Activated CD4-positive, alpha-beta memory T cell treated with anti-CD3 and anti-CD28 coated beads for 36 hours (primary cell): ENCODE measurements at places on chromosomes 7 and 10.

DNA sequence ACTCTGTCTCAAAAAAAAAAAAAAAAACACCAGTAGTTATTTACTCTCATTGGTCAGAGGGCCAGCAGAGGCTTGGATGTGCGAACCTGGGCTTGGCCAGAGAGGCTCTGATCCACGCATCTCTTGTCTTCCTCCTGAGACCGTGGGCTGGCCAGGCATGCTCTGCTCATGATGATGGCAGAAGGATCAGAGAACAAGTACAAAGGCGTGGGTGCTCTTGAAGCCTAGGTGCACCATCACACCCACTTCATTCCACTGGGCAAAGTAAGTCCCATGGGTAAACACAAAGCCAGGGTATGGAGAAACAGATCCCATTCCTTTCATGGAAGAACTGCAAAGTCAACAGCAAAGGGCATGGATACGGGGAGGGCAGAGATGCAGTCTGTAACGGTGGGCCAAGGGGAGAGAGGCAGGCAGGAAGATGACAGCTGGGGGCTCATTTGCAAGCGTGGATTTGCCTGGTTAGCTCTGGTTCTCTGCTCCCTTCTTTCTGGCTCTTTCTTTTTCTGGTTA lies 128.2 kb upstream of the SDK1 start:
- H3K4me3 ChIP-seq, result no peak overlapping the region
- no peak for DNase-seq
- peaks cover 7% of the 10 kb centered on the region for H3K27me3 ChIP-seq
- H3K27ac ChIP-seq, result no peak overlapping the region
- no peaks in the 10 kb centered on the region for H3K4me1 ChIP-seq
- H3K36me3 ChIP-seq, result no peaks in the 10 kb centered on the region

DNA sequence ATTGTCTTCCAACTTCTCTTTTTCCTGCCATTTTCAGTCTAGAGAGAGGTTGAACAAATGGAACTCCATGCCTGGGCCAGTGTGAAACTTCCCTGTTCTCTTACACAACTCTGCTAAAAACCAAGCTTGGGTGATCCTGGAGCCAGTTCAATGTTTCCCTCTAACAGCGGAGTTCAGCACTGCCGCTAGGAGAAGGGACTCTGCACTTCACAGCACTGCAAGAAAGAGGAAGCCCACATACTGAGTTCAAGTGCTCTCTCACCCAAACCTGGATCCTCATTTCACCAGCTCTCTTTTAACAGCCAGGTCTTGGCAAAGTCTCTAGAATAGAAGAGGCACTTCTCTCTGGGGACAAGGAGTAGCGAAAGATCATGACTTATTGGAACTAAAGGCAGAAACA lies 18.8 kb downstream of the FOXI2 start:
- H3K4me1 ChIP-seq, result no peaks in the 10 kb centered on the region
- H3K4me3 ChIP-seq, result no peak overlapping the region
- no peak for DNase-seq
- H3K36me3 ChIP-seq, result no peaks in the 10 kb centered on the region
- H3K27me3 ChIP-seq, result no peaks in the 10 kb centered on the region
- no peak overlapping the region for H3K27ac ChIP-seq

- peaks cover 7% of the 10 kb centered on the region for H3K4me1 ChIP-seq
- H3K4me3 ChIP-seq, result no peak overlapping the region
- no peak overlapping the region for H3K27ac ChIP-seq
- DNase-seq, result no peak
- peaks cover 2% of the 10 kb centered on the region for H3K27me3 ChIP-seq
Observed at GRCh38 chr10:70756700-70757360, 28.3 kb downstream of the TBATA start.

DNA sequence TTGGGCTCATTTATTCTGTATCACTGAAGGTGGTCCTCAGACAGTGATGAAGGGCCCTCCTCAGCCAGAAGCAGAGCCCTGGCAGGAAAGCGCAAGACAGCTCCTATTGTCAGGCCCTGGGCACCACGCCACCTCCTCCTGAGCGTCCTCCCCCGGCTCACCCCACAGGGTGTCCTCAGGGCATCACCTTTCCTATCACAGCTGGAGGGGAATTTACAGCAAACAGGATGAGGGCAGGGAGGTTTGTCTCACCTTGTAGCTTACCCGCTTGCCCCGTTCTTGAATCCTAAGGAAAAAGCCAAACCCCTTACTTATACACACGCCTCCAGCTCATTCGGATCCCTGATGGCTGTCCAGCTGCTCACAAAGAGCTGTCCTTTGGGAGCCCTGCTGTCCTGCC lies 50.2 kb upstream of the LANCL2 start:
- no peak for DNase-seq
- no peak overlapping the region for H3K27ac ChIP-seq
- no peak overlapping the region for H3K4me3 ChIP-seq
- H3K27me3 ChIP-seq, result peaks cover 28% of the 10 kb centered on the region
- peaks cover 8% of the 10 kb centered on the region for H3K4me1 ChIP-seq
- H3K36me3 ChIP-seq, result peaks cover 2% of the 10 kb centered on the region

- no peak for DNase-seq
- no peaks in the 10 kb centered on the region for H3K36me3 ChIP-seq
- no peaks in the 10 kb centered on the region for H3K27me3 ChIP-seq
- H3K4me3 ChIP-seq, result no peak overlapping the region
- H3K27ac ChIP-seq, result no peak overlapping the region
Observed at GRCh38 chr7:47932016-47932415, 16.2 kb downstream of the PKD1L1 start.

- no peak overlapping the region for H3K27ac ChIP-seq
- no peaks in the 10 kb centered on the region for H3K4me1 ChIP-seq
- no peak for DNase-seq
- no peaks in the 10 kb centered on the region for H3K27me3 ChIP-seq
- H3K4me3 ChIP-seq, result no peak overlapping the region
- H3K36me3 ChIP-seq, result no peaks in the 10 kb centered on the region
Observed at GRCh38 chr10:63115732-63116383, 17.3 kb upstream of the NRBF2 start.

DNA sequence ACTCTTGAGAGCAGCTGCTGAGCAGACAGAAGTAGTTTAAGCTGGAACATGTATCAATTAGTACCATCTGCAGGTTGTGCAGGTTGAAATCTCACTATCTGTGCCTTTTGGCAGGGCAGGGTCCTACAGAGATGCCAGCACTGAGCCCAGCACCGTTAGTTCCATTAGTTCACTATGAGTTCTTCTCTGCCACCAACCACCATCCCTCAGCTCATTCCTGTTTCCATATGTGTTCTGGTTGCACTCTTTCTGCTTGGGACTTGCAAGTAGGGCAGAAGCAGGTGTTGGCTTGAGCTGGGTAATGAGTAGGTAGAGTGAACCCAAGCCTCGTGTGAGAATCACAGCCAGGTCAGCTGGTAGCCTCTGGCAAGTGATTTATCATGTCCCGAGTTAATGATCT lies 2.8 kb downstream of the SMO start:
- no peak overlapping the region for H3K27ac ChIP-seq
- DNase-seq, result no peak
- H3K4me3 ChIP-seq, result no peak overlapping the region
- H3K4me1 ChIP-seq, result peaks cover 8% of the 10 kb centered on the region
